NCI-H187 (cell line): ENCODE measurements at places on chromosomes 3 and 15.

DNA sequence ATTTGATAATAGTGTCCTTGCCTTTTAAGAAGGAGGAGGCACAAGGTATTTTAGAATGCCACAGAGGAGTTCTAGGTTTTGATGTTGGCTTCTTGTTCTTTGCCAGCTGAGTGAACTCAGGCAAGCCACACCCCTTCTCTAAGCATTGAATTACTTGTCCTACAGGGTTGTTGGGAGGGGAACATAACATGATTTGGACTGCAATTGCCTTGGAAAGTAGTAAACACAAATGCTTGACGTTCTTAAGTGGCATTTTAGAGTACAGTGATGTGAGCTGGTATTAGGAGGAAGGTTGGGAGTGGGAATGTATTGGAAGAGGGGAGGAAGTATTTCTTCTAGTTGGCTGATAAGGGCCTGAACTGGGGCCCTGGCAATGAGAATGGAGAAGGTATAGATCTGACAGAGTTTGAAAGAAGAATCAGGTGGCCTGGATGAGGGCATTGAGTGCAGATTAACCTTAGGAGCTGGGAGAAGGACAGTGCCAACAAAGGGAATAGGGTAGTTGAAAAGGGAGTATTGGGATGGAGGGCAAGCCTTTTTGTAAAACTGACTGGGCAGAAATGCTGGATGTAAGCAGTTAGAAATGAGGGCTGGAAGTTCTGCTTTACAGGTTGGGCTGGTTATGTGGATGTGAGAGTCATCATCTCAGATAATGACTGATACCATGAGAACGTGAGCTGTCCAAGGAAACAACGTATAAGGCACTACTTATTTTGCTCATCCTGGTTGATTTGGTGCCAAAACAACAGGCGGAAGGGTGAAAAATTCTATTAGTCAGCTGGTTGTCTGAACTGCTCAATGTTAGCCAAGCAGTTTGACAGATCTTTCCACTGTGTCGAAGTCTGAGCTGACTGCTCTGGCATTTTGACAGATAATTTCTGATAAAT lies 16.7 kb downstream of the KAT2B start:
- no peak for DNase-seq

DNA sequence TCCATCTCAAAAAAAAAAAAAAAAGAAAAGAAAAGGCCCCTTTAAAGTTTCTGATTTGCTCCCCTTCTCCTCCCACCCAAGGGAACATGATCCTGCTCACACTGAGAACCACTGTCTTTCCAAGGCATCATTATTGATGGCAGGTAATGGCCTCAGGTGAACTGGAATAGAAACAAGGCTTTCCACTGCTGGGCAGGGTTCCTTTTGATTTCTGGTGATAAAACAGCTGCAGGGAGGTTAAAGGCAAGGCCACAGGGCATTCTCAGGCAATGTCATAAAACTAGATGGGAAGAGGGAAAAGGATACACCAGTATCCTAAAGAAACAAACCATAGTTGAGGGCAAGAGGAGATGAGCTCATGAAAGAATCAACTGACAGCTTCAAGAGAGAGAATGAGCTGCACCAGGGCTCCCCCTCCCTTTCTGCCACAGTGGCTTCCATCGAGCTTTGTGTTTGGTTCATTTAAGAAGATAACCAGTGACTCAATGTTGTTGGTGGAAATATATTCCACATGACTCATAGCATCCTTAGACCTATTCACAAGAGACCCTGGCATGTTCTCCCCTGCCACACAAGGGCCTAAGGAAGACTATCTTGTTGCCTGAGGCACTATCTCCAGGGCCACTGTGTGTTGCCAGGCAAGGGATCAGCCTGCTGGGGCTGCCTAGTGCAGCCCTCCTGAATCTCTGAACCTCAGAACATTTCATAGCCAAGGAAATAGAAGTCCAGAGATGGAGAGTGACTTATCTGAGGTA lies 86.4 kb downstream of the WDR76 start:
- no peak for DNase-seq

GRCh38 chr15:80974914-80975313 lies 14.7 kb downstream of the MESD start:
- no peak for DNase-seq

DNA sequence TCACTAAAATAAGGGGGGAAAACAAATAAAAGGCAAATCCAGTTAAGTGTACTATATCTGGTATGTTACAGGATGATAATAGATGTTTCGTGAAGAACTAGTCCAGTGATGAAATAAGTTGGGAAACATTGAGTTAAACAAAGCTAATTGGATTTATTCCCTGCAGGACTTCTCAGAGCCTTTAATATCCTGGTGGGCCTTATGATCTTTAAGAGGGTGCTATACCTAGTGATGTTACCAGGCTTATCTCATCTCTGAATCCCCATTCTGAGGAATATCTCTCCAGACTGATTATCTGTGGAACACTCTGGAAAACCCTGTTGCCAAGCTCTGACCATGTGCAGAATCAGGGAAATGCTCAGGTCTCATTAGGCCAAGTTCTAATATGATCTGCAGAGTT lies 54.8 kb upstream of the POMGNT2 start:
- no peak for DNase-seq

DNA sequence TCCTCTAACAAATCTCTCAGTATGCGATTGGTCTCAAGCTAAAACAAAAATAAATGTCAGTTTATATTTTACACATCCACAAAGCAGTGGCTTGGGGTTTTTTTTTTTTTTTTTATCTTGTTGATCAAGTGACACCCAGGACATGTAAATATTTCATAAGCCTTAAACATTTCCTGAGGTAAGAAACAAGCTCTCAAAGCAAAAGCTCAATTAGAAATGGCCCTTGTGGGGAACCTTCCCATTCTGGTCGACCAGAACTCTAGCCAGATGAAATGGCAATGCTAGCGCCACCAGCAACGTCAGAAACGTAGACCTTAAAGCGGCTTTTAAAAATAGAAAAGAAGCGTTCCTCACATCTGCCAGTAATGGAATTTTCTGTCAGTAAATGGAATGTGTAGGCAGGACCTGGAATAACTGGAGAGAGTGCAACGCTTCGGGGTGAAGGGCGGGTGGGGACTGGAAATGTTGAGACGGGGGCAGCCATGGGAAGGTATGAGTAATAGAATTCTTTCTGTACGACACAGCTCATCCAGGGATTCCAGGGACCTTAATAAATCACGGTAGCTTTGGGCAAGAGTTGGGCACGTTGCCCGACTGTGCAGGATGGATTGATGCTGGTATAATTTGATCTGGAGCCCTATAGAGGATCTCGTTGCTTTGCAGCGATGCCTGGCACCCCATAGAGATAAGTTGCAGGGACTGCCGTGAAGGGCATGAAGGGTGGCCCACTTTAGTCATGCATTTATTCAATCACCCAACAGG lies 44.4 kb downstream of the BTD start:
- DNase-seq = no peak

- no peak for DNase-seq
These were observed 87.5 kb downstream of the TBL1XR1 start for GRCh38 chr3:177109688-177110330.

- no peak for DNase-seq
These were observed 103.1 kb upstream of the TLE3 start for GRCh38 chr15:70200511-70201424.

DNA sequence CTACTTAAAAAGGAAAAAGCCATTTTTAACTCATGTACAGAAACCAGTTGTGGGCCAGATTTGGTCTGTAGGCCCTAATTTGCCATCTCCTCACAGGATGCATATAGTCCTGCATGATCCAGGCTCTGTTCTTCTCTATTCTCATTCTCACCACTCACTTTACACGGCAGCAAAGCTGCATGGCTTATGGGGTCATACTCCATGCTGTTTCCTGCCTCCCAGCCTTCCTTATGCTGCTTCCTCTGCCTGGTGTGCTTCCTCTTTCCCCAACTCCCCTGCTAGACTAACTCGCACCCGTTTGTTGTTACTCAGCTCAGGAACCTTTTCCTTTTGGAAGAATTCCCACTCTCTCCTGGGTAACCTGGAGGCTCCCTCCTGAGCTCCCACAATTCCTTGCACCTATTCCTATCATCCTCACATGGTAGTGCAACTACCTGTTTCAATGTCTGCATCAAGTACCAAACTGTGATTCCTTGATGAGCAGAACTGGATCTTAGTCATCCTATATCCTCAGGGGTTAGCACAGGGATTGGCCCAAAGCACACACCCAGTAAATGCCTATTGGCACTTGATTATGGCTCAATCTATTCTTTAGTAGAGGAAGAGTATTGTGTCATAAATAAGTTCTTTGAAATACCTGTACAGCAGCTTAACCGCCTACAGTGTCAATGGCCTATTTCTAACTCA lies 172.1 kb upstream of the MITF start:
- DNase-seq = no peak

- no peak for DNase-seq
These were observed 44.8 kb downstream of the PLD1 start for GRCh38 chr3:171765511-171765887.

DNA sequence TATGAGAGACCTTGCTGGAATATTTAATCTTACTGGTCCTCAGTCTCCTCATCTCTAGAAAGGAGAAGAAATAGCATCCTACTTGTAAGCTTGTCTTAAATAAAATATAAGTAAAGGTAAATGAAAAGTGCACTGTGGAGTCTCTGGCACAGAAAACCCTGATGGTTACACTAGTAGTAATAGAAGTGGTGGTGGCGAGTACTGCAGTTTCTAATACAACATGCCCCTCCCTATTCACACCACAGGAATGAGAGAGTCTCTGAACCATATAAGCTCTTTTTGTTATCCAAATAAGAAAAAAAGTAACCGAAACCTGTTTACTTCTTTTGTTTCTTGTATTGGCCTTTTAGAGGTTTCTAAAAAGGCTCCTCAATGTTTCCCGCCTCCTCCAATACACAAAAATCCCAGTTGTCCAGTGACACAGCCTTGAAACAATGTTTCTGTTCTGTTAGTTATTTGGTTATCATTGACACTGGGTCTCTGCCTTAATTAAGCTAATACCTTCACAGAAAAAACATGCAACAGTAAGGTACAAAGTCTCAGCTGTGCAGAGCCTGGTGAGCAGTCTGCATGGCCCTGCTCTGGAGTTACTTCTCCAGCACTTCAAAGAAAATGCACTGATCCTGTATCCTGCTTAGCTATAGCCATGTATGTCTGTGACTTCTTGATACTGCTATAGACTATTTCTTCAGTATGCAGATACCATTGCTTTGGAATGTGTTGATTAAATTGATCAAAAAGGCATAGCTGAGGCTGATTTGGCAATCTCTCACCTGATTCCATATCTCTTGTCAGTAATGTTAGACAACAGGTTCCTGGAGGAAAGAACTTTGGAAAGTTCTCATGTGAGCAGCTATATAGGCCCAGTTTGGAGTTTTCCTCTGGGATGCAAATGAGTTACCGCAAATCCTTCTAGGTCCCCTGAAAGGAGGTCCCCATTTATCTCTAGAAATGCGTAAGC lies 315.6 kb upstream of the IL12A start:
- DNase-seq = no peak

DNA sequence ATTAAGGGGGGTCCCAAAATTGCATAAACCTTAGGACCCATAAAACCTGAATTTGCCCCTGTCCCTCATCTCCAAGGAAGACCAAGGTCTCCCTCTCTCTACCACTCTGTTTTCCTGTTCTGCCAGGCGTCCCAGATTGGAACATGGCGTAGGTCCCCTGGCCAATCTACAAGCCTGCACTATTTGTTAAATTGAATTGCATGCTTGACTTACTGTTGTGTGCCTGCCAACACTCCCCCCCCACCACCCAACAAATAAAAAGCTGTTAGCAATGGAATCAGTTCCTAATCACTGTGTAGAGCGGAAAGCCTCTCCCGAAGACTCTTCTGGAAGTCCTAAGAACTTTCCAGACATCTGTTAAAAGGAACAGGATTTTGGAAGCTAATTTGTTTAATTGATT lies 11.7 kb downstream of the CTXND1 start:
- DNase-seq = no peak

GRCh38 chr3:58952128-58952917 lies 97.5 kb downstream of the CFAP20DC start:
- DNase-seq = no peak

DNA sequence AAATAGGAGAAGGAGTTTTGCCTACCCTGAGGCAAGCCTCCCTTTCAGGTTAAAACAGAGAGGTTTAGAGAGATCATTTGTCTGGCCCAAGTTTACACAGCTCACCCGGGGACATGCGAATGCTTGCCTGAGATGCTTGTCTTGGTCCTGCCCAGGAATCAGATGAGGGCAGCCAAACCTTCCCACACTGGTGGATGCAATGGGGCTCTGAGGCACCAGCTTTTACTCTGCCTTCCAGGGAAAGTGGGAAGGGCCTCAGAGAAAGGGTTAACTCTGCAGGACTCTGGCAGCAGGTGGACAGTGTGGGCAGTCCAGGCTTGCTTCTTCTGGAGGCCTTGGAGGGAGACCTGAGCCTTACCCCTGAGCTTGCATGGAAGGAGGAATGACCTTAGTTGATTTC lies 90.0 kb downstream of the LRRK1 start:
- no peak for DNase-seq

- no peak for DNase-seq
These were observed 38.9 kb downstream of the CPNE4 start for GRCh38 chr3:131995891-131996290.

DNA sequence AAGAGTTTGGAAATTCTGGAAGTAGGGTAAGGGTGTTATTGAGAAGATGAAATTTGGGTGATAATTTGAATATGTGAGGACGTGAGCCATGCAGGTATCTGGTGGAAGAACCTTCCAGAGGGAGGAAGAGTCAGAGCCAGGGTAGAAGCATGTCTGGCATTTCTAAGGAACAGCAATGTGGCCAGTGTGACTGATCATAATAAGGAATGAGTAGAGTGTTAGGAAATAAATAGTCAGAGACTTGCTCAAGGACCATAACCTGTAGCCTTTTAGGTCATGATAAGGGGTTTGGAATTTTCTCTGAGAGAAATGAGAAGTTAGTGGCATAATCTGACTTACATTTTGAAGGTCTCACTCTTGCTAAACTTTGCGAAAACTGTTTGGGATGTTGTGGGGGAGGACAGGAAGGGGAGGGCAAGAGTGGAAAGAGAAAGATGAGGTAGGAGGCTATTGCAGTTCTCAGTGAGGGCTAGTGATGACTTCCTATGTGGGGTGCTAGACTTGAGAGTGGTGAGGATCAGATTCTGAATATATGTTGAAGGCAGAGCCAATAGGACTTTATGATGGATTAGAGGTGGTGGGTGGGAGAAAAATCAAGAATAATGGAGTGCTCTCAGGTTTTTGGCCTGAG lies 568.3 kb downstream of the AGBL1 start:
- no peak for DNase-seq

- DNase-seq = no peak
These were observed 813.3 kb downstream of the NR2F2 start for GRCh38 chr15:97143592-97144376.

DNA sequence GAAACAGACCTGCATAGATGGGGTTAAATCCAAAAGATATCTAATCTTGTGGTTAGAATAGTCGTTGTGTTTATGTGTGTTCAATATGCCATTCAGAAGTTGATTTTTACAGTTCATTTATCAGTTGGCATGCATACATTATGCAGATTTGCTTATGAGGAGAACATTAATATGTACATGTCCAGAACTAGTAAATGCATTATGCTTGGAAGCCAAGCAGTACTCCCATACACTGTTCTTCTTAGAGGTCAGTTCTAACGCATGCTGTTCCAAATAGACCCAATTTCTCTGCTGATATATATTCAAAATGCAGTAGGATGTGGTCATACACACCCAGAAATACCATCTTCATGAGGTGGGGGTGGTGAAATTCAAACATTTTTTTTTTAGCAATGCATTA lies 956 bp downstream of the FGF12 start:
- DNase-seq = no peak
